Neural cell (in vitro differentiated cells): ENCODE measurements at places on chromosomes 4 and X. TPM values are rescaled to one million over a fixed set of nuclear protein-coding genes. Genes with fewer than 3 reads are reported as not detected.

STATH gene
- polyA plus RNA-seq, result not detected in 2 replicates

MAD2L1 gene
- 7.3 and 8.7 TPM in 2 replicates for polyA plus RNA-seq

ZNF41 gene
- polyA plus RNA-seq, result 7.9 and 9.1 TPM in 2 replicates

TNIP3 gene
- 0.09 TPM in 1 of 2 replicates, not detected in the other for polyA plus RNA-seq

ZFP42 gene
- polyA plus RNA-seq, result not detected in 2 replicates

RTL3 gene
- not detected in 2 replicates for polyA plus RNA-seq

PDZD4 gene
- polyA plus RNA-seq, result 343 and 389 TPM in 2 replicates

TBC1D8B gene
- polyA plus RNA-seq, result 0.14 and 2.1 TPM in 2 replicates

GABRQ gene
- 1.0 and 1.2 TPM in 2 replicates for polyA plus RNA-seq

SYAP1 gene
- 13.3 and 14.4 TPM in 2 replicates for polyA plus RNA-seq

LUZP4 gene
- polyA plus RNA-seq, result not detected in 2 replicates

MAGEB2 gene
- not detected in 2 replicates for polyA plus RNA-seq

TMSB15A gene
- polyA plus RNA-seq, result 1,130 and 1,269 TPM in 2 replicates

XG gene
- 0.37 and 0.42 TPM in 2 replicates for polyA plus RNA-seq

USP26 gene
- not detected in 2 replicates for polyA plus RNA-seq

DOK7 gene
- polyA plus RNA-seq, result 0.66 TPM in 1 of 2 replicates, not detected in the other

MAMLD1 gene
- polyA plus RNA-seq, result 1.4 and 2.0 TPM in 2 replicates

TENM3 gene
- 7.3 and 12.3 TPM in 2 replicates for polyA plus RNA-seq

SMIM10 gene
- not detected in 2 replicates for polyA plus RNA-seq
